ENCODE measurements at places on chromosomes 5 and 9.

- no peak for DNase-seq
These were observed 45.1 kb upstream of the TRIO start for GRCh38 chr5:14097998-14098471.

- no peak for DNase-seq
These were observed 16.9 kb upstream of the SNCAIP start for GRCh38 chr5:122295138-122295537.

- DNase-seq, result no peak
These were observed 95.5 kb upstream of the ERBIN start for GRCh38 chr5:65830856-65831255.

DNA sequence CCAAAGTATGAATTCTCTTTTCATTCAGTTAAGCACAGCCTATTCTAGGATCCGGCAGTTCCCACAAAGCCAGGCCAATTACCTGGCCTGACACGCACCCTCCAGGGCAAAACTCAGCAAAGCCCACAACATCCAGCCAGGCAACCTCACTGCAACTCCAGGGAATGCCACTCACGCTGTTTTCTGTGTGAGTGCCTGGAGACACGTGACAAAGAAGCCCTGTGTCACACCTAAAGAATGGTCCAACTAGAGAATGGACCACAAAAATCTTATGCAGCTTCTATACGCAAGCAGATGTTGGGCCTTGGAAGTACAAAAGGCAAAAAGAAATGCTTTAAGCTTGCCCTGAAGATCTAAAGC, 20.2 kb downstream of the RETREG1 start:
- DNase-seq, result no peak

GRCh38 chr9:137382444-137383080, 40.4 kb downstream of the EXD3 start:
- DNase-seq, result no peak

DNA sequence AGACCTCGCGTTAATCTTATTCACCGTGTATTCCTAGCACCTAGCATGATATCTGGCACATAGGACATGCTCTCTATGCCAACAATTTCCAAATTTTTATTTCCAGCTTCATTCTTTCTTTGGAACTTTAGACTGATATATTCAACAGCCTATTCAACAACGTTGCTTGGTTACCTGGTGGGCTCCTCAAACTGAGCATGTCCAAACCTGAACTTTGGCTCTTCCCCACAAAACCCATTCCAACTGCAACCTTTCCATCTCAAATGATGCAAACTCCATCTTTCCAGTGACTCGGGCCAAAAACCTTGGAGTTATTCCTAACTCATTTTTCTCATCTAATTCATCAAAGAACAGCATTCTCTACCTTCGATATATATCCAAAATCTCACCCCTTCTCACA, 525.2 kb downstream of the AGTPBP1 start:
- DNase-seq, result no peak

GRCh38 chr5:10577371-10578292, 13.8 kb downstream of the ANKRD33B start:
- no peak for DNase-seq

- DNase-seq, result no peak
These were observed 15.6 kb upstream of the IRF1 start for GRCh38 chr5:132506094-132506692.

GRCh38 chr5:173328844-173329490, 753 bp upstream of the STC2 start:
- no peak for DNase-seq

GRCh38 chr9:36064448-36065037, 27.8 kb downstream of the RECK start:
- no peak for DNase-seq

DNA sequence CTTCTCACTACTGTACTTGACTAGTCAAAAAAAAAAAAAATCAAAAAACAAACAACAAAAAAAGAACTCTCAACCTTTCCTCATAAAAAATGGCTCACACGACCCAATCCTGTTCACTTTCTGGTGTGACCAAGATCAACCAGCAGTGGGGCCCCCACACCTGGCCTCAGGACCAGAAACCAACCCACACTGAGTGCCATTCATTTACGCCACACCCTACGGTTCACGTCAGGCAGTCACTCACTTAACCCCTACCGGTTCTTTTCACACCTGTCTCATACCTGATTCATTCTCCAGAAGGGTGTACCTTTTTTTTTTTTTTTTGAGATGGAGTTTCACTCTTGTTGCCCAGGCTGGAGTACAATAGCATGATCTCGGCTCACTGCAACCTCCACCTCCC, 5.7 kb downstream of the SUSD1 start:
- no peak for DNase-seq

DNA sequence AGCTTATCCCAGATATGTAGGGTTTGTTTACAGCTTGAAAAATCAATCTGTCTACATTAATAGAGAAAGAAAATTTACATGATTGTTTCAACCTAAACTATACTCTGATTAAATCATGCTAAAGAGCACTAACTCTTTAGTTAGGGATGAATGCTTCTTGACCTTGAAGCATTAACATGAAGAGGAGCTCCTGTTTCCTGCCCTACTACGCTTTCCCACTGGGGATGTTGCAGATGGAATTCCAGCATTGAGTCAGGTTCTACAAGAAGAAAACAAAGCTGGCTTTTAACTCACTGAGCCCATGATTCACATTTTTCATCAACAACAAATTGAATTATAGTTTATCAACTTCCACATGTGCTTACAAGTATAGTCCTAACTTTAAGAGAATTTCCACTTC, 471.3 kb downstream of the TMEM232 start:
- DNase-seq, result no peak

DNA sequence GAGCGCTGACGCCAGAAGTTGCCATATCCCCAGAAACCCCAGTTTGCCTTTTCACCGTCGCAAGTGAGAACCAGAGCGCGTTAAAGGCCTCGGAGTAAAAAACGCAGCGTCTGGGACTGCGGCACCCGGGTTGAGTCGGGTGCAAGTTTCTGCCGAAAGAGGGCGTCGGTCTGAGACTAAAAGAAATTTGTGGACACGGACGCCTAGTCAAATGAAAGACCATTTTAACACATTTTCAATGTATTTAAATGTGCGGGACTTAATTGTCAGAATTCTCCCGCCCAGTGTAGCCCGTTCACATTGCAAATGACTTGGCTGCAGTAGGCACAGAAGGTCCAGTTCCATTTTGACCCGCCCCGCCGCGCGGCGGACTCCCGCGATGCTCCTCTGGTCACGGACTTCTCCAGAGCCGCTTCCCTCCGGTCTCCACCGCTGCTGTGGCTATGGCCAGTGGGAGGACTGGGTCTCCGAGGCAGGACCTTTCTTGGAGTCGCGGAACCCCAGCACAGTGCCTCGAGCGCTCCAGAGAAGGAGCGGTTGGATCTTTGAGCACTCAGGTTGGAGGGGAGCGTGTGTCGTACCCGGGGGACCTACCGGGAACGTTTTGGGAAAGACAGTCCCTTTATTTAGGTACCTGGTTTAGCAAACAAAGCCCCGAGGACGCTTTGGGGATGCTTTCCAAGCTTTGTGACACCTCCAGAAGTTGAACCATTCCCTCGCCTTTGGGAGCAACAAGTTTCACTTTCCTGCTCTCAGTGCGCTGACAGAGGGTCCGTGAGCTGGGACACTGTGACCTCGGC, 1.2 kb upstream of the NPR3 start:
- no peak for DNase-seq

GRCh38 chr5:153742060-153742459, 251.6 kb downstream of the GRIA1 start:
- DNase-seq, result no peak

DNA sequence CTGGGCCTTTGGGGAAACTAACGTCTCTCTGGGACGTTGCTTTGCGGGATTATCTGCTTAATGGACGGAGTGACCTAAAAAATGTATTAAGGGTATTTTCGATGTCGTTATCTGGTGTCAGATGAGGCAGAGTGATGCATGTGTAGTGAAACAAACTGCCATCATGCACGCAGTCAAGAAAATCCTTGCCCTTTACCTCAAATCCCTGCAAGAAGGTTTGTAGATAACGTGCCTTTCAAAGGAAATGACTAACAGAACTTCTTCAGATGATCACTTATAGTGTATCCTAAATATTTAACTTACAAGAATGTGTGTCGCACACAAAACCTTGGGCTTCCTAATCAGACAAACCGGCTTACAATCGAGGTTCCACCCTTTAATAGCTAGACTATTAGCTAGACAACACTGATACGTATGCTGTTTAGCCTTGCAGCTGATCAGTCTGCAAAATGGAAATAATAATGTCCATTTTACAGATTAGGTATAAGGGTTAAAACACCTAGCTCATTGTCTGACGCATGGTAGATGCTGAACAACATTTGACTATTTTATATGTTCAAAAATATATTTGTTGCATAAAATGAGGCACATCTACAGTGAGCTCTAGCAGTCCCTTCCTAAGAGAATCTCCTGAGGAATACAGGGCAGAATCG, 541 bp upstream of the TBCA start:
- DNase-seq, result no peak

- DNase-seq, result peak; percentile 9
These were observed 23.4 kb downstream of the MINAR2 start for GRCh38 chr5:129771058-129771838.

- no peak for DNase-seq
These were observed 369.6 kb upstream of the GRAMD2B start for GRCh38 chr5:126053630-126054029.

DNA sequence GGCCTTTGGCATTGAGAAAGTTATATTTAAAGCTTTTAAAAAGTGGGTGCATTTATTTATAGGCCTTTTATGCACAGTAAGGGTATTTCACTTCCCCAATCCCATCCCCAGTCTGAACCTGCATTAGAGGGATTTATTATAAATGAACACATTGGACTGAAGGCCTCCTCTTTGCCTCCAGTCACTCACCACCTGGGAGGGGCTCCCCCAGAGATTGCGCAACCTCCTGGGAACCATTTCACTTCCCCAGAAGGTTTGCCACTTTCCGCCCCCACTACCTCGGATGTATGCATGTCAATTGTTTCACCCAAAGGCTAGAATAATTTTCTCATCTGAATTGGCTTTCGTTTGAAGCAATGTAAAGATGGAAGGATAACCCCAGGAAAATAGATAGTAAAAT, 29.8 kb upstream of the VCAN start:
- no peak for DNase-seq

- no peak for DNase-seq
These were observed 185.8 kb downstream of the GADD45G start for GRCh38 chr9:89790542-89791109.

- DNase-seq, result no peak
These were observed 38.0 kb upstream of the TENT2 start for GRCh38 chr5:79573983-79574890.

- DNase-seq, result no peak
These were observed 2.3 kb downstream of the MAN2A1 start for GRCh38 chr5:109691996-109692395.

GRCh38 chr9:137166380-137167229, 3.2 kb downstream of the LRRC26 start:
- DNase-seq, result no peak

DNA sequence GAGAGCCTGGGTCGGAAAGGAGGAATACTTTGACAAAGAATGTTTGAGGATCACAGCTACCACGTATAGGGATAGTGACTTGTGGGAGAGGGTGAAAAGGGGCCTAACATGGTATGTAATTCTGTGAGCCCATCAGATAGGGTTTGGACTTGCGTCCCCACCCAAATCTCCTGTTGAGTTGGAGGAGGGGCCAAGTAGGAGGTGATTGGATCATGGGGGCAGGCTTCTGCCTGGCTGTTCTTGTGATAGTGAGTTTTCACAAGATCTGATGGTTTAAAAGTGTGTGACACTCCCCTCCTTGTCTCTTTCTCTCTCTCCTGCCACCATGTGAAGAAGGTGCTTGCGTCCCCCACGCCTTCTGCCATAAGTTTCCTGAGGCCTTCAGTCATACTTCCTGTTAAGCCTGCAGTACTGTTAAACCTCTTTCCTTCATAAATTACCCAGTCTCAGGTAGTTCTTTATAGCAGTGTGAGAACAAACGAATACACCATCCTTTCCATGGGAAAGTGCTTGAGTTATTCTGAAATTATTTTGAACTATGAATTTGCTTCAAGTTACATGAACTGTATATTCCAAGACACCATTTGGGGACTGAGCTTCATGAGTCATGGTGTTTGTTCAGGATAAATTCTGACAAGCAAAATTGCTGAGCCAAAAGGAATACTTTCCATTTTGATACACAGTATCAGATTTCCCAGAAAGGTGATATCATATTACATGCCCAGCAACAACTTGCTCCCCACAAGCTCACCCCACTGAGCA, 68.8 kb upstream of the SSBP2 start:
- DNase-seq, result no peak

GRCh38 chr5:128146671-128147070, 63.1 kb downstream of the SLC12A2 start:
- DNase-seq, result no peak

DNA sequence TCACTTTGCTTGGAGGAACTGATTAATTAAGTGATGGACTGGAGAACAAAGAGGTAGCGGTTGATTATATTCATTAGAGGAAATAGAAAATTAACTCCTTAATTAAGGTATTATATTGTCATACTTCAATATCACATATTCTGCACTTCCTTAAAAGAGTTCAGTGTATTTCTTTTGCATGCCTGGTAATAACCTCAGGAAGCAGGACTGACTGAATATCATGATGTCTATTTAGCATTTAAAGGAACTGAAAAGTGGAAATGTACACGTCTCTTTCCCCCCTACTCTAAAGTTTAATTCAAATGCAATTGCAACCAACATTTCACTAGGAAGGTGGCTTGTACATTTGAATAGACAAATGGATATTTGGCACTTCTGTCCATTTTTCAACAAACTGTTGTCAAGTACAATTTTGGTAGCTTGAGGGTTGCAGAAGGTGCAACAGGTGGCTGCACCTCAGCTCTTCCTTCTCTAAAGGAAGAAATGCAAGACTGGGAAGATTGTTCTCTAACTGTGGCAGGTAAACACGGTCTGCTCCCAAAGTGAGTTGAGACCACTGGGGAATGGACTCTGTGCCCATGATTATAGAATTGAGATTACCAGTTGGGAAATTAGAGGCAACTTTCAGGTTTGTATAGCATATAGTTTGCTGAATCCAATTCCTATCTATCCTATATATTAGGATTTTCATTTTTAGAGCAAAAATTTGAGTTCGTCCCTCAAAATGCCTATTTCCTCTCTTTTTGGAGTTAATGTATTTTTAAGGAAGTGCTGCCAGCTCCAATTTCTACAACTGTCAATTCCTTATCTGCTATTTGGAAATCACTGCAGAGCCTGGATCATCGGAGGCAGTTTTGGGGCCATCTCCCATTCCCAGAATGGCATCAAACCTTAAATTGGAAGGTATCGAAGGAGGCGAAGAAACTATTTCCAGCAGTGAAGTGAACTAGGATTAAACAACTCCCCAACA, 98.9 kb upstream of the TAF11L2 start:
- DNase-seq, result no peak

- no peak for DNase-seq
These were observed 19.8 kb upstream of the PTPN3 start for GRCh38 chr9:109517901-109518377.

DNA sequence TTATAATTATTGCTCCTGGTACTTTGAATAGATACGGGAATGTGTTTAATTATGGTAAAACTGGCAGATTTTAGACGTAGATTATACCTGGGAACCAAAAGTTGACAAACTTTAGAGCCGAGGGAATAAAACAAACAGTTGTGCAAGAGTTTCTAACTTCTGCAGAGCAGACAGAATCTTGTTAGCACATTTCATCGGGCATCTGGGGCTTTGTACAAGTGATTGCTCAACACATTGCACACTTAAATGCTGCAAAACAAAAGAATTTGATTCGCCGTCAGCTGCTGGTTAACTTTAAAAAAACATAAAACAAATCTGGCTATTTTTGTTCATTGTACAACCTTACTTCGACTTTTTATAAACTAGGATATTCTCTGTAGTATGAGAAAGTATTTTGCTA, 398.1 kb downstream of the MAN2A1 start:
- DNase-seq, result no peak

All from stimulated activated CD8-positive, alpha-beta memory T cell treated with anti-CD3 and anti-CD28 coated beads, Interleukin-4, amount 100 ng/mL, for 1 hour (primary cell).